Activated CD8-positive, alpha-beta memory T cell treated with anti-CD3 and anti-CD28 coated beads for 1 hour (primary cell): ENCODE measurements at places on chromosomes 16 and 17.

DNA sequence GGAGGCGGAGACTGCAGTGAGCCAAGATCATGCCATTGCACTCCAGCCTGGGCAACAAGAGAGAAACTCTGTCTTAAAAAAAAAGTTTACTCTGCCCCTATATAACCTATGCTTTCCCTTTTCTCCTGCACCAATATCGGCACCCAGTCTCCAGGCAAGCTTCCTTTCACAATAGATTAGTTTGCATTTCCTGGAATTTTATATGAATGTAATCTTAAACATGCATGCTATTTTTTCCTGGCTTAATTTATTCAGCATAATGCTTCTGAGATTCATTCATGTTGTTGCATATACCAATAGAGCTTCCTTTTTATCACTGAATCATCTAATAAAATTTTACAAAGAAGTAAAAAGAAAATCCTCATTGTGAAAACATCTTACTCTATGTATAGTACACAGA, 59.4 kb downstream of the USP32 start:
- DNase-seq, result no peak

GRCh38 chr16:1221628-1222552, 3.2 kb downstream of the TPSG1 start:
- no peak for DNase-seq

DNA sequence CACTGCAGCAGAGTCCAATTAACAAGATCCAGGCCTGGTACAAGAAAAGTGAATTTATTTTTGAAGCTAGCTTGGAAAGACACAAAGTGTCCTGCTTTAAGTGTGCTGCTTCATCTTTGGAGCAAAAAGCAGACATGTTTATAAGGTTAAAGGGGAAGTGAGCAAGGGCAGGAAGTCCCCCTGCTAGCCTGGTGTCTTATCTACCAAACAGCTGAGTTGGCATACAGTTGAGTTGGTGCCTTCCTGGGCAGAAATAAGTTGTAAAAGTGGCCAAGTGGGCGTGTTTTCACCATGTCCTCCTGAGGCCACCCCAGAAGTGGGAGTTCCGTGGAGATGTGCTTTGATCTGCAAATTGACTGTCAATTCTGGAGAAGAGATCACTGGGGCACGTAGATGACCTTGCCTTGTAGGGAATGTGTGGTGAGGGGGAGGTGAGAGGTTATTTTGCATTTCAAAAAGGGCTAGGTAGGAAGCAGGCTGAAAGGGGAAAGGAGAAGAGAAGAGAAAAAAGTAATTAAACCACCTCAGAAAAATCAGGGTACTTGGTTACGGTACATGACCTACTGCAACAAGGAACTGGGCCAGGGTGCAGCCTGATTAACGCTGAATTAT, 38.3 kb upstream of the HSBP1 start:
- no peak for DNase-seq

- no peak for DNase-seq
Measured at GRCh38 chr16:52256310-52257078, 290.4 kb downstream of the TOX3 start.

DNA sequence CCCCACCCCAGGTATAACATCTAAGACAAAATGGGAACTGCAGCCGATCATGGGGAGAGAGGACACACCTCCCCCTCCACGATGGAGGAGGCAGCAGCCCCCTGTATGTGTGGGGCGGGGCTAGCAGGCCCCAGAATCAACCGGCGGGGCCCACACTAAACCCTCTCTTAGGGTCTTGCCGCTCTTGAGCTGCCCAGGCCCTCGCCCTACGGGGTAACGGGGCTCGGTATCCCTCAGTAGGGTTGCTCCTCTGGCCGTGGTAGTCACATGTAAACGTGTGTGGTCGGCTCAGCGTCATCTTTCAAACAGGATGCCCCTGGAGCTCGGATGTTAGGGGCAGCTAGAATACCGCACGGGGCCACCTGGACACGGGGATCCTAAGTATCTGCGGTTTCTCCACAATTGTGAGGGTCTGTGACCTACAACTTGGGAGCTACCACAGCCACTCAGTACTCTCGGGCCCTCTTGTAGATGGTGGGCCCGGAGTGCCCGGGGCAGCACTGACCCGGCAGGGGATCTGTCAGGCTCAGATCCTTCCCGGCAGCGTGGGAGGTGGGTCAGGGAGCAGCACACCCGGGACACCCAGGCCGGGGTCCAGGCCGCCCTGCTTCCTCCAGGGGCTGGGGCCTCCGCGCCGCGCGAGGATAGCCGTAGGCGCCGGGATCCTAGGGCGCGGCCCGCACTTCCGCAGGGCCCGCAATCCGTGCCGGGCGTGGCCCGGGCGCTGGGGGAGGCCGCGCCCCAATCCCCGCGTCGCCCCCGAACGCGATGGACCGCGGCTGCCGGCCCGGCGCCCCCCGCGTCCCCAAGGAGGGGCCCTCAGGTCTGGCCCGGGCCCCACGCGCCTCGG, 781 bp downstream of the ARHGDIA start:
- DNase-seq, result no peak

GRCh38 chr17:8991514-8992285, 26.2 kb upstream of the PIK3R5 start:
- DNase-seq, result peak; percentile 32

GRCh38 chr16:15837761-15838160, 19.1 kb downstream of the MYH11 start:
- no peak for DNase-seq

DNA sequence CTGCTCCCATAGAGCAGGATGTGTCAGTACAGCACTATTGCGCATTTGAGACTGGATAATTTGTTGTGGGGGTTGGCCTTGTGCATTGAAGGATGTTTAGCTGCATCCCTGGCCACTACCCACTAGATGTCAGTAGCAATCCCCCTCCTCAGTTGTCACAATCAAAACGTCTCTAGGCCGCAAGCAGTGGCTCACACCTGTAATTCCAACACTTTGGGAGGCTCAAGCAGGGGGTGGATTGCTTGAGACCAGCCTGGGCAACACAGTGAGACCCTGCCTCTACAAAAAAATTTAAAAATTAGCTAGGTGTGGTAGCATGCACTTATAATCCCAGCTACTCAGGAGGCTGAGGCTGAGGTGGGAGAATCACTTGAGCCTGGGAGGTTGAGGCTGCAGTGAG, 48.4 kb downstream of the CENPV start:
- DNase-seq, result no peak

GRCh38 chr17:2749058-2749783, at the start of gene CCDC92B:
Gene CCDC92B, minus strand, starts transcription at chr17:2749652. Its CDS starts 14,507 bp downstream, at chr17:2735145.
- no peak for DNase-seq

DNA sequence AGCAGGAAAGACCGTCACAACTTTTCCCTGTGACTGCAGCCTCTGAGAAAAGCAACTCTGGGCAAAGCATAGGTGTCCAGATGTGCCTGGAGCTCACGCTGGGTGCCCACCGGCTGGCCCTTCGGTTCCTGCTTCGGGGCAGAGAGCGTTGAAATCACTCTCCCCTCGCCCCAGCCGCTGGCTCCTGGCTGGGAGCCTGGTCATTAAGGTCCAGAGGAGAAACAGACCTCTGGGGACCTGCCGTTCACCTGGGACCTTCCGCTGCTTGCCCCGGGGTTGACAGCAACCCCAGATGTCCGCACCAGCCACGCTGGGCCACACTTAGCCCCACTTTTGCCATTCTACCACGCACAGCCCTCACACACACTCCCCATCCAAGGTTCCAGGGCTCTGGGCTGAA, 13.1 kb downstream of the MRM3 start:
- no peak for DNase-seq

- DNase-seq, result no peak
Measured at GRCh38 chr16:12719972-12720371, 83.7 kb downstream of the CPPED1 start.

DNA sequence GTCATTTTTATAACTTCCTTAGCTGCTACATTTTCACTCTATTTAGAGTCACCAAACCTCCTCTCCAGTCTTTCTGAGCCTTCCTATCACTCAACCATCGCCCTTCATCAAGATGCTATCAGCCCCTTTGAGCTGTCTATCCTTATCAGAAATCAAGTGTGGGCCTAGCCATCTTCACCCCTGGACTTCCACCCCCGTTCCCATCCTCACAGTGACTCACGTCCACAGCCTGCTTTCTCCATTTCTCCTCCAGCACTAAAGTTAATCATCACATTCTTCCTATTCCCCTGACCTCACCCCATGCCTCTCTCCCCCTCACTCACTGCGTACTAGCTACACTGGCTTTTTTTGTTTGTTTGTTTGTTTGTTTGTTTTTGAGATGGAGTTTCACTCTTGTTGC, 2.4 kb upstream of the TEKT3 start:
- no peak for DNase-seq

DNA sequence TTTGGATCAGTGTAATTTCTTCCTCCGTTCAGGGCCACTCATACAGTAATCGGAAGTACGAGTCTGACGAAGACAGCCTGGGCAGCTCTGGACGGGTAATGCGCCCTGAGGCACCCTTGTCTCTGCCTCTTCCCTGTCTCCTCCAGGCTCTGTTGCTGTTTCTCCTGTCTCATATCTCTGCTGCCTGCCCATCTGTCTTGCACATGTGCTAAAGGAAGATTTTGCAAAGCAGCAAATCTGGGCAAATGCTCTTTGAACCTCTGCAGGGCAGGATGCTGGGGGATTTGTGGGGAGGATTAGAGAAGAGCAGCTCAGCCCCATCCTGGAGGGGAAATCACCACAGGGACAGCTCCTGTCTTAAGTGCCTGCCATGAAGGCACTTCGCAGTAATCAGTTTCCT, 32.4 kb upstream of the POLR3E start:
- no peak for DNase-seq

- peak; percentile 13 for DNase-seq
Measured at GRCh38 chr16:4273858-4274311, 1.1 kb upstream of the TFAP4 start.

GRCh38 chr17:82350182-82351030, 8.6 kb upstream of the TEX19 start:
- DNase-seq, result no peak

DNA sequence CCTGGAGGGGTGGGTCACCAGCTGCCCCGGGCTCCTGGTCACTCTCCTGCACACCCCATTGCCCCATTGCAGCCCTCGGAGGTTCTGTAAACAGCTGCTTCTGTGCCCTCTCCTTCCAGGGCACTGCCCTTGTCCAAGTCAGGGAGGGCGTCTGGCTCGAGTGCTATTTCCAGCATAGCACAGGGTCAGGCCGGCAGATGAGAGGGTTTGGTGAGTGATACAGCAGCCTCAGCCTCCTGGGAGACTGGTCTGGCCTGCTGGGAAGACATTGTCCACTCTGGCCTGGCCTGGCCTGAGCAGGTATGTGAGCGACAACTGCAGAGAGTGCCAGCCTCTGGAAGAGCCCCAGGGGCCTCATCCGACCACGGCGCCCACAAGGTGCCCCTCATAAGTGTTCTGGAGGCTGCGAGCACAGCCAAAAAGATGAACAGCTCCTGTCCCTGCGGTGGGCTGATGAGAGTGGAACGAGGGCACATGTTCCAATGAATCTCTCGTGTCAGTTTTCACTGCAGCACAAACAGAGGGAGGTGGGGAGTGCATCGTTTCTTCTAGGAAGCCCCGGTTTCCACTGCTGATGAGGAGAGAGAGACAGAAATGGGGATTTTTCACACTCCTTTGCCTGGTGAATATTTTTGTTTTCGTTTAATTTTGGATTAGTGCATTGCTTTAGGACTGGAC, 105.8 kb upstream of the SDK2 start:
- no peak for DNase-seq

- no peak for DNase-seq
Measured at GRCh38 chr16:53612003-53612402, 91.7 kb downstream of the RPGRIP1L start.

DNA sequence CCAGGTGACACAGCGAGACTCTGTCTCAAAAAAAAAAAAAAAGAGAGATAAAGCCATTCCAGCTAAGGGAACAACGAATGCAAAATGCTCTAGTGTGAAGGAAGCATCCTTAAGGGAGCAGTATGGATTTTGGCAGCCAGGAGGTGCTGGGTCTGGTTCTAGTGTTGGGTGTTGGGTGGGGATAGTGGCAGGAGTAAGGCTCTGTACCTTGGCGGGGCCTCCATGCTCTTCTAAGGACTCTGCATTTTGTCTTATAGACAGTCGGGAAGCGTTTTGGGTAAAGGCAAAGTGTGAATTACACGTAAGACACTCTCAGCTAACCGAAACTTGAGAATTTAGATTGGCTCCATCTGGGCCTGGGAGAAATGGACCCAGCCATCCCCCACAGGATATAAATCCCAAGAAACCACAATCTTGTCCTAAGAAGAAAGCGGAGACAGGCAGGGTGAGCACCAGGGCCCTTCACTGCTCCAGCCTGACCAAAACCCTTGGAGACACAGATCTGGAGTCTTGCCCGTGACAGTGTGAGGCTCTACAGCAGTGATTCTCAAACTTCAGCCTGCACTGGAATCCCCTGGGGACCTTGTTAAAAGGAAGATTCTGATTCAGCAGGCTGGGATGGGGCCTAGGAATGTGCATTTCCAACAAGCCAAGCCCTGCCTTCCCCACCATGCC, 33.1 kb upstream of the PHB1 start:
- DNase-seq, result no peak
